ENCODE measurements at places on chromosomes 2 and 18.

GRCh38 chr2:28617502-28618184 lies 121.8 kb downstream of the PLB1 start:
- no peak for DNase-seq

GRCh38 chr2:54271189-54271588 lies 15.2 kb upstream of the TSPYL6 start:
- no peak for DNase-seq

DNA sequence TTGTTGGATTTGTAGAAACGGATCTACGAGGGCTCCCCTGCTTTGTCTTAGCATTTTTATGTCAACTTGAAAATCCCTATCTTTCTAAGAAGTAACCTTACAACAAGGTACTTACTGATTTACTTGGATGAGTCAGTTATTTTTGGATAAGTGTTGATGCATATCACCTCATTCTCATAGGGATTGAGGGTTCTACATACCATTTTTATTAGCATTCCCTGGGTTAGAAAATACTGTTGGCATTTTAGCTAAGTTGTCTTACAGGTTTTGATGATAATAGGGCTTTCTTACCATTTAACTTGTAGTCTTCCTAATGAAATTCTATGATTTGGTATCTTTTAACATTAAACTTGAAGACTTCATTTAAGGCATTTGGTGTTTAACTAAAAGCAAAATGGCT lies 125.2 kb downstream of the UBE2E3 start:
- DNase-seq = no peak

DNA sequence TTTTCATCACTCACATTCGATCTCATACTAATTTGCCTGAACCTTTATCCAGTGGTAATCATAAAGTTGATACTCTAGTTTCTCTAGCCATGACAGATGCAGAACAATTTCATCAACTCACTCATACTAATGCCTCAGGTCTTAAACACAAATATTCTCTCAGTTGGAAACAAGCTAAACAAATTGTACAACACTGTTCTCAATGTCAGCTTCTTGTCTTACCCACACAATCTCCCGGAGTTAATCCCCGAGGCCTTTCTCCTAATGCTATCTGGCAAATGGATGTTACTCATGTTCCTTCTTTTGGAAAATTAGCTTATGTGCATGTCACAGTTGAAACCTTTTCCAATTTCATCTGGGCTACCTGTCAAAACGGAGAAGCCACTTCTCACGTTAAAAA lies 11.5 kb upstream of the CNOT11 start:
- DNase-seq = no peak

GRCh38 chr18:33666915-33667314 lies 88.9 kb downstream of the ASXL3 start:
- DNase-seq = no peak

DNA sequence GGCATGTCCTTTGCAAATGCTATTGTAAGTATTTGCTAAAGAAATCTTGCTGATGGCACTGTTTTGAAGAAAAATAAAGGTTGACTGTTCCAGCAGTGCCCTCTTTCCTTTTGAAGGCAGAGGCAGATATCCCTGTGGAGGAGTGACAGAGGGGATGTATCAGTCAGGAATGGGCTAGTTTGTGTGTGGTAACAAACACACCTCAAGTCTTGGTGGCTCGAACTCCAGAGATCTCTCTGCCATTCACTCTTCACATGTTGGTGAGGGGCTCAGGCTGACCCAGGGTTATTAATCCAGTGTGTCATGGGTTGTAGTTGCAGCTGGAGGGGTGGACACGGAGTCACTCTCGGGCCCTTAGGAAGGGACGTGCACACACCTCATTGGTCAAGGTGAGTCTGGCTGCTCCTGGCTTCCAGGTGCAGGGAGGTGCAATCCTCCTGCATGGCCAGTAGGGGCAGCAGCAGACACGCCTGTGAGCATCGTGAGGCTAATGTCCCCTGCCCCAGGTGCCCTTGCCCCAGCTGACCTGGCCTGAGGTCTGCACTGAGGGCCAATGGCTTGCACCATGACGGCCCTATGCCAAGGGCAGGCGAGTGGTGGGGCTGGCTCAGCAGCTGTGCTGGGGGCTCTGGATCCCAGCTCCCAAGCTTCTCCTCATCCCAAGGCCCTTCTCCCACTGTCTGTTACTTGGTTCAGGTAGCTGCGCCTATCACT lies 146.5 kb downstream of the ASB1 start:
- DNase-seq = no peak

DNA sequence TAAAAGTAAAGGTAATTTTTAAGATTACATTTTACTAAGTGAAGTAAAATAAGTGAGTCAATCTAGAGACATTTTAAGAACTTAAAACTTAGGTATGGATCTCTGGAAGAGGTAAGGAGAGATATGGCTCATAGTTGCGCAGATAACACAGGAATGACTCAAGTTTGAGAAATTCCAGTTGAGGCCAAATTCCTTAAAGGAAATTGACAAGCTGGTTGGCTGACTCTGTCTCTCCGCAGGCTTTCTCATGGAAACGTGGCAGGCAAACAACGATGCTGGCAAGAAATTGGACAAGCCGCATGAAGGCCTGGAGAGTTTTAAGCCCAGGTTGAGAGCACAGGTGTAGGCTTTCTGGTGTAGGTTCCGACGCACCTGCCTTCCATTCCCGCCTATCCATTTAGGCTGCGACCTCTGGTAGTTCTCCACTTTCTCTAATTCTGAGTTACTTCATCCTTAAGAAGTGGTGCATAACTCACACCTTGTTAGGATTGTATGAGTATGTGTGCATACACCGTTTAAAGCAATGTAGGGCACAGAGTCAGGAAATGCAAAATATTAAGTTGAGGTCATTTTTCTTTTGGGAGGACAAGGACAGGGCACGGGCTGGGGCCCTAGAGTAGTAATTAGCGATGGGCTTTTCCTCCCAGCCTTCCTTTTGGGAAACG lies 589 bp upstream of the DAW1 start:
- no peak for DNase-seq

DNA sequence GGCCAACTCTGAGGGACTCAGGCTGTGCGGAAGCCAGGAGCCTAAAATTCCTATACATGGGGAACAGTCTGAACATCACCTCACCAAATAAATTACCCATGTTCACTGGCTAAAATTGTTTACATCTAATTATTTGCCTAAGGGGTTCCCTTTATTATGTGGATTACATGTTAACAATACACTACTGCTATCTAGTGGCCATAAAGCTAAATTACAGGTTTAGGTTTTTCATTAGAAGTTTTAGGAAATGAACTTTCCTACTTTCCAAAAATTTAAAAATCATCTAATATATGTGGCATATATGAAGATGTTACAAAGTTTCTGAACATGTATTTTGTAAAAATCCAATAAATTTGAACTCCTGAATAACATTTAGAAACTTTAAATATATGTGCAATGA lies 40.3 kb downstream of the PLA2R1 start:
- DNase-seq = no peak

- DNase-seq = no peak
Measured at GRCh38 chr2:60555783-60556139, 2.3 kb upstream of the BCL11A start.

- DNase-seq = no peak
Measured at GRCh38 chr2:27756091-27756490, 15.4 kb upstream of the MRPL33 start.

GRCh38 chr18:49002045-49002444 lies 51.3 kb upstream of the SMAD7 start:
- DNase-seq = no peak

DNA sequence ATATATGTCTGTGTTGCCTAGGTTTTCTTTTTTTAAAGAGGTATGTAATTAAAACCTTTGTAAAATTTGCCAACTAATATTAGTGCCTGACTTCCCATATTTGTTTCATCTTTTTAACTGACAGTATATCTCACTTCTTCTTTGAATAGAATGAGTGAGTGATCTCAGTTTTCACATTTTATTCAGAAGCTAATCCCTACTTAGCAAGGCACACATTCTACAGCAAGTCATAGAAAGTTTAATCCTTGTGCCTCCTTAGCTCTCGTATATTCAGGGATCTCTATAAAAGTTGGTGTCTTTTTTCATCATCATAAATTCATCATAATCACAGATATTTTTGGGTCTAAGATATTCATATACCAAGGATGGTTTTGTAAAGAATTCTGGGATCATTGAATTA lies 66.6 kb downstream of the RIF1 start:
- no peak for DNase-seq

DNA sequence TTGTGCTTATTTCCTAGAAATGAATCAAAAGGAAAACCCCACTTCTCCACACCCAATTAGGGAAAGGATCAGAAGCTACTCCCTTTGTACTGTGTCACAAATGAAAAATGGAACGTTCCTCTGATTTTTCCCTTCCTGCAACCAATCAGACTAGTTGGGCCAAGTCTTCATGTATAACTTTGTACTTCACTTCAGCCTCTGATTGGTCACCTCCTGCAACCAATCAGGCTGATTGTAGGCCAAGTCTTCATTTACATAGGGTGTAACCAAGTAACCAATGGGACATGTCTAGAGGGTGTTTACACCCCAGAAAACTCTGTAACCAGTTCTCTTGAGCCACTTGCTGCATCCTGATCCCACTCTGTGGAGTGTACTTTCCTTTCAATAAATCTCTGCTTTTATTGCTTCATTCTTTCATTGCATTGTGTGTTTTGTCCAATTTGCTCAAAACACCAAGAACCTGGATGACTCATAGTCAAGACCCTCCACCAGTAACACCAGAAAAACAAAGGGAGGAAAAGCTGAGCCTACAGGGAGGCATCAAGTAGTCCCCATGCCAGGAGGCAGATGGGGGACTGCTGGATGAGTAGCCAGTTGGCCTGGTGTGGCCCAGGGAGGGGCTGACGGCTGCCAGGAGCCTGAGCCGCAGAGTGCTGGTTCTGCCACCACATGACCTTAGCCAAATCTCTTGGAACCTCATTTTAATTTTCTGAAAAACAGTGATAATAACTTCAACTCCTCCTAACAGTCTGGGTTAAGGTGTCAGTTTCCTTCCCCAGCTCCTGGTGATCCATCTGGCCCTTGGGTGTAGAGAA lies 46.1 kb downstream of the SOWAHC start:
- DNase-seq = no peak

GRCh38 chr2:72024451-72025175 lies 123.0 kb downstream of the CYP26B1 start:
- DNase-seq = no peak

GRCh38 chr2:105387225-105387624 lies 11.6 kb downstream of the FHL2 start:
- no peak for DNase-seq

DNA sequence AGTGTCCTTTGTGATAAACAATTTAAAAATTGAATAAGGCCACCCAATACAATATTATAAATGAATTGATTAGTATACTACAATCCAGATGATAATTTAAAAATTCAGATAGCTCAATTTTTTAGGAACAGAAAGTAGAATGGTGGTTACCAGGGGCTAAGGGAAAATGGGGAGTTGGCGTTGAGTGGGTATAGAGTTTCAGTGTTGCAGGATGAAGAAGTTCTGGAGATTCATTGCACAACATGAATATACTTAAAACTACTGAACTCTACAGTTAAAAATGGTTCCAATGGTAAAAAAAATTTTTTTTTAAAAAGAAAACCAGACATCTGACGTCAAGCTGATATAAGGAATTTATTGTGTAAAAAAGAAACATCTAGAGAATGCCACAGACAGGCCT lies 20.9 kb downstream of the SLC39A6 start:
- no peak for DNase-seq

GRCh38 chr18:26406854-26407517 lies 141.4 kb downstream of the KCTD1 start:
- DNase-seq = no peak

DNA sequence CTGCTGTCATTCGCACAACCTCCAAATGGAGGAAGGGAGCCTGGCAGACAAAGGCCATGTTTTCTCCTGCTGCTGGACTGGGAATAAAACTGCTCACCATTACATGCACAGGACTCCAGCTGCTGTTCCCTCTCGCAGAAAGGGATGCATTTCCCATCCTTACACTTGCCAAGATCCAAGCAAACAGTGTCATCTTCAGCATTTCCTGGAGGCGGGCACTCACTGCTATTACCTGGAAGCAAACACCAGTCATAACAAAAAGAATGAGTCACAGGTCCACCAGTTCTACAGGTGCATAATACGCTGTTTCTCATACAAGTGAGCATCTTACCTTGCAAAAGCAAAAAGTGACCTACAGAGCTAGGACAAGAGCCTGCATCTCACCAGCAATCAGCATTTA lies 22.7 kb downstream of the IAH1 start:
- DNase-seq = no peak

DNA sequence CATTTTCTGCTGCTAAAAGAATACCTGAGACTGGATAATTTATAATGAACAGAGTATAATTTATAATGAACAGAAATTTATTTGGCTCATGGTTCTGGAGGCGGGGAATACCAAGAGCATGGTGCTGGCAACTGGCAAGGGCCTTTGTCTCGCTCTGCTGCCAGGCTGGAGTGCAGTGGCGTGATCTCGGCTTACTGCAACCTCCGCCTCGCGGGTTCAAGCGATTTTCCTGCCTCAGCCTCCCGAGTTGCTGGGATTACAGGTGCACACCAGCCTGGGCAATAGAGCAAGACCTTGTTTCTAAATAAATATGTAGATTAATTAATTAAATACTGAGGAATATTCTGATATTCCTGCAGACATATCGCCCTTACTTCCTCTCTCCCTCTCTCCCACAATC lies 1610.8 kb downstream of the SUCLG1 start:
- no peak for DNase-seq

DNA sequence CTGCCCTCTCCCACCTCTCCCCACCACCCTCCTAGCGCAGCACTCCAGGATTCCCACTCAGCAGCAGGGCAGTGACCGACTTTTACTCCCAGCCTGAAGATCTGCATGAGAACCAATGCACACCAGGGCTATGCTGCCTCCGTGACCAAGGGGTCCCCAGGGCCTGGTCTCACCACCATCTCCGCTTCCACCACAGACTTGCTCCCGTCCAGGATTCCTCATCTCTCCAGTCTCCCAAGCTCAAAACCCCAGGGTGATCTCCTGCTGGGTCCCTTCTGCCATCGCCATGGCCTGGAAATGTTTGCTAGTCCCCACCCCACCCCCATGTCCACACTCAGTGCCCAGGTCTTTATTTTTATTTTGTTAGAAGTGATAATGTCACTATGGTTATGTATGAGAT lies 2.1 kb upstream of the CIDEA start:
- DNase-seq = no peak
